Left kidney (tissue), 8 donors: ENCODE measurements at places on chromosomes 1 and 21.

- no peak for DNase-seq
Measured at GRCh38 chr21:25857308-25858074, 122.7 kb downstream of the GABPA start.

GRCh38 chr1:182304627-182305026 is 87.0 kb downstream of the GLUL start:
- no peak for DNase-seq

- DNase-seq = peak; percentile 86
Measured at GRCh38 chr1:45803299-45803780, at the start of gene MAST2. Gene MAST2, plus strand, starts transcription at chr1:45803612. Its CDS starts 284 bp downstream, at chr1:45803896.

DNA sequence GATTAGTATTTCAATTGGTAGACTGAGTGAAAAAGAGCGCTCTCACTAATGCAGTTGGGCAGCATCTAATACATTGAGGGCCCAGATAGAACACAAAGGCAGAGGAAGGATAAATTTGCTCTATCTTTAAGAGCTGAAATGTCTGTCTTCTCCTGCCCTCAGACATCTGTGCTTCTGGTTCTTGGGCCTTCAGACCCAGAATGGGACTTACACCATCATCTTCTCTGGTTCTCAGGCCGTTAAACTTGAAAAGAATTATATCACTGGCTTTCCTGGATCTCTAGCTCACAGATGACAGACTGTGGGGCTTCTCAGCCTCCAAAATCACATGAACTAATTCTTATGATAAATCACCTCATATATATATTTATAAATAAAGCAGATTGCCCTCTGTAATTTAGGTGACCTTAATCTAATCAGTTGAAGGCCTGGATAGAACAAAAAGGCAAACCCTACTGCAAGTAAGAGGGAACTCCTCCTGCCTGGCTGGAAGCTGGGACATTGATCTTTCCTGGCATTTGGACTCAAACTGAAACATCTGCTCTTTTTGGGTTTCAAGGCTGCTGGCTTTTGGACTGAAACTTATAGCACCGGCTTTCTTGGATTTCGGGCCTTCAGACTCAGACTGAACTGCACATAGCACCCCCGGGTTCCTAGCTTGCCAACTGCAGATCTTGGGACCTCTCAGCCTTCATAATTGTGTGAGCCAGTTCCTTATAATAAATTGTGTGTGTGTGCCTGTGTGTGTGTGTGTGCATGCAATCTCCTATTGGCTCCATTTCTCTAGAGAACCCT is 390.4 kb upstream of the PLXNA2 start:
- no peak for DNase-seq

DNA sequence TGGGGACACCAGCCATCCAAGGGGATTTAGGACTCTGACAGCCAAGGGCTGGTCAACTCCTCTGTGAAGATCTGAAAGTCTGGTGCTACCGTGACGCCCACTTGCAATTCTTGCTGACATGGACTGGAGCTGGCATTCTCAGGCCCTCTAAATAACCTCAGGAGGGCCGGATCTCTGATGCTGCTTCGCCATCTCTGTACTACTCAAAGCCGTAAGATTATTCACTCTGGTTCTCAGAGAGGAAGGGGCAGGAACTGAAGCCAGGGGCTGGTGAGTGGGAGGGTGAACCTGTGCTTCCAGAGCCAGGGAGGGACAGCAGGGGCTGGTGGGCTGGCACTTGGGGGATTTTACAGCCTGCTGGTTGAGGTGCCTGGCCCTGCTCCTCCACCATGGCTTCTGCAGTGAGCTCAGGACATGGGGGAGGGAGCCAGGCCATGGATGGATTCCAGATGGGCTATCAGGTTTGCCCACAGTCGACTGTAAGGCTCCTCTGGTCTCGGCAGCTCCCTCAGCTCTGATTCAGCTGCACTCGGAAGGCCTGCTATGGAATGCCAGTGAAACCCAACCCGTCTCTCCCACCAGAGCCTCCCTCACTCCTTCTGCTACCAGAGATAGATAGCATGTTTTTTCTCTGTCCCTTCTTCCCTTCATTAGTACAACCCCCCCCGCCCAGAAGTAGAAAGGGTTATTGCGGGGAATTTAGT is 84.5 kb downstream of the PLXNA2 start:
- peak; percentile 86 for DNase-seq
